Type B pancreatic cell (in vitro differentiated cells): ENCODE measurements at places on chromosomes 7 and 10. TPM values are rescaled to one million over a fixed set of nuclear protein-coding genes. Genes with fewer than 3 reads are reported as not detected.

Gene PIK3AP1
- total RNA-seq, result 3.5 and 3.7 TPM in 2 replicates

Gene STAG3
- 1.6 and 1.7 TPM in 2 replicates for total RNA-seq

Gene PRKCQ
- total RNA-seq, result 1.6 and 2.0 TPM in 2 replicates

Gene PRF1
- not detected in 2 replicates for total RNA-seq

Gene AGBL3
- 2.4 and 3.2 TPM in 2 replicates for total RNA-seq

Gene RBP3
- not detected in 2 replicates for total RNA-seq

Gene WIPF3
- 1.7 TPM in 2 replicates for total RNA-seq

Gene GNA12
- 37.9 and 46.2 TPM in 2 replicates for total RNA-seq

Gene IFIT1B
- not detected in 2 replicates for total RNA-seq

Gene LIPF
- 19.6 TPM in 1 of 2 replicates, not detected in the other for total RNA-seq

Gene HABP2
- 7.5 and 20.5 TPM in 2 replicates for total RNA-seq

Gene MMP21
- 0.31 TPM in 1 of 2 replicates, not detected in the other for total RNA-seq

Gene CHST3
- 11.8 and 21.7 TPM in 2 replicates for total RNA-seq

Gene MEOX2
- 3.0 TPM in 1 of 2 replicates, not detected in the other for total RNA-seq

Gene RELN
- 17.5 and 23.0 TPM in 2 replicates for total RNA-seq

Gene ACTR3C
- 4.8 and 8.7 TPM in 2 replicates for total RNA-seq

Gene ORC5
- total RNA-seq, result 22.8 and 24.2 TPM in 2 replicates

Gene NUTM2E
- 0.86 and 1.7 TPM in 2 replicates for total RNA-seq

Gene IDI2
- total RNA-seq, result not detected in 2 replicates
